Stimulated activated CD4-positive, alpha-beta T cell treated with anti-CD3 and anti-CD28 coated beads, Interleukin-1b, Interleukin-23, amount 100 ng/mL, for 4 hours (primary cell): ENCODE measurements at places on chromosomes 4 and X.

- DNase-seq = peak; percentile 65
These were observed 17.3 kb downstream of the CTPS2 start for GRCh38 chrX:16695079-16695676.

DNA sequence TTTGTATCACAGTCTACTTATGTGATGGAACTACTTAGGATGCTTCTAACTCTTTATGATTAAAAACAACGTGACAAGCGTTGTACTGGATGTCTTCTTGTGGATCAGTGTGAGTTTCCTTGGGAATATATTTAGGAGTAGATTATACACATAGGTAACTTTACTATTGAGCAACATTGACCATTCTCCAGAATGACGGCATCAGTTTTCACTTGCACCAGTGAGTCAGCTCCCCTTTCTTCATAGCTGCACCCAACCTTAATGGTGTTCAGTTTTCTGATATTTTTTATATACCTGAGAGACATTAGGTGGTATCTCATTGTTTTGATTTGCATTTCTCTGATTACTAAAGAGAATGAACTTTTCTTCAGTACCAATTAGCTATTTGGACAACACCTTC lies 343.9 kb downstream of the ADGRL3 start:
- DNase-seq = no peak

GRCh38 chrX:150897421-150898320 lies 797 bp downstream of the CD99L2 start:
- DNase-seq = peak; percentile 36

DNA sequence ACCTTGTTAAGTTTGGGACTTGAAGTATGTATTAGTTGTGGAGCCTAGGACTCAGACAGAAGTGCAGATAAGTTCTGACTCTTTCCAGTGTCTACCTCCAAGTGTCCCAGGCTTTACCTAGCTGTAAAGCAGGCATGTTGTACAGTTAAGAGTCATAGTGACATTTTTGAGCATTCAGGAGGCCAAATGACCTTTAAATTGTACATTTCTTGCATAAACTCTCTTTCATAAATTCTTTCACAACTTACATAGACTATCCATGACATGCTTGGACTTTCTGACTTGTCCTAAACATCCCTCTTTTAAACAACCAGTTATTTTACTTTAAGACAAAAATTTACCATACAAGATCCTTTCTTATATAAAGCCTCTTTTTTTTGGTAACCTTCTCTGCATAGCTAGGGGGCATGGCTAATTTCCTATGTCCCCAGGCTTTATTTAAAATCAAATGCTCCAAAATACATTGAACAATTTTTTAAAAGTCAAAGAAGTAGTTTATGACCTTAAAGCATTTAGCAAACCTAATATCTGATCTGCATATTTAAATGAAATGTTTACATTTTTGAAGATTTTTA lies 40.1 kb upstream of the UGT8 start:
- no peak for DNase-seq

- no peak for DNase-seq
These were observed 20.8 kb downstream of the HMX1 start for GRCh38 chr4:8850830-8851188.
